Suppressor macrophage treated with lipopolysaccharide for 4 hours (primary cell): ENCODE measurements at places on chromosomes 11 and 22.

- DNase-seq = no peak
Observed at GRCh38 chr11:97637701-97638100, 1247.9 kb downstream of the JRKL start.

DNA sequence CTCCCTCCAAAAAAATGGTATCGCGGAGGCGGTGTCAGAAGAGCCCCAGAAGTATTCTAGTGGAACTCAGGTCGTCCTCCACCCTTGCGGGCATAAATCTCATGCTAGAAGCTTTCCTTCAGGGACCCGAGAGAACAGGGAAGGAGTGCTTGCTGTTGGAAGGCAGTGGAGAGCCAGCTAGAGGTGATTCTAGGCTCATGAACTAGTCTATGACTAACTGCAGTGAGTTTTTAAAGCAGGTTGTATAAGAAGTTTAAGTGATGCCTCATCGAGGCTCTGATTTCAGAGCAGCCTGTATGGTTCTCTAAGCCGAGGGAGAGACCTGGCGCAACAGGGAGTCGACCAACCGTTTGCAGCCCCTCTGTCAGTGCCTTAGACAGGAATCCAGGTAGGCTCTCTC, 85.7 kb downstream of the TBC1D22A start:
- DNase-seq = no peak

DNA sequence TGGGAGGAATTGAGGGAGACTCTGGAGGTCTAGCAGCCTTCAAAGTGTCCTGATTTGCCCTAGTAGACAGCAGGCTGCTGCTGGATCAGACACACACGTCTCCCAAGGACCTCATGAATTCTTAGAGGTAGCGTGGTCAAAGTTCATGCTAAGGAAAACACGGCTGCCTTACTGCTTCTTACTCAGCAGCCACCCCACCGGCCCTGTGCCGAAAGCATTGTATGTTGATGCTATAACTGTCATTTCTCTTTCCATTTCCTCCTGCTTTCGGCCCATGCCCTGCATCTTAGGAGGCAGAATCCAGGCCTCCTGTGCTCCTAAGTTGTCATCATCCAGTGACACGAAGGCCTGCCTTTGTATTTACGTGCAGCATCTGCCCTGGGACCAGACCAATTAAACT, 10.5 kb upstream of the CCND1 start:
- no peak for DNase-seq

DNA sequence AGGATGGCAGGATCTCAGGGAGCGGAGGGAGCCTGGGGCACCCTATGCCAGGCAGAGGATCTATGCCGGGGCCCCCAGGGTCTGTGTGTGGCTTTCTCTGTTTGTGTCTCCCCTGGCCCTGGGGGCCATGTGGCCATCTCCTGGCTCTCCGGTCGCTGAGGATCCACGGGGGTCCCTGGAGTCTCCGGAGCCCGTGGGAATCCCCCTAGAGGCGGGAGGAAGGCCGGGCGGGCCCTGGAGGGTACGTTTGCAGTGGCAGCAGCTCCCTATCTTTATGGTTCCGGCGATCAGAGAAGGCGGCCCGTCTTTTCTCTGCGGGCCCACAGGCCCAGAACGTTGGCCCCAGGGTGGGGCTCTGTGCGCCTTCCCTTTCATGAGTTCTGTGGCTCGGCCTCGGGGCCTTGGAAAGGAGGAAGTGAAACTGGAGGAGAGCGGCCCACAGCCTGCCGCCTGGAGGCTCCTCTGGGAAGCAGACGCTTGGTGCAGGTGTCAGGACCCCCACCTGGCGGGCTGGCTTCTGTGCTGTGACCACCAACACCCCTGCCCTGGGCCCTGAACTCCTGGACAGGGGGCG, 82.1 kb downstream of the KCNQ1 start:
- peak; percentile 93 for DNase-seq

- no peak for DNase-seq
Observed at GRCh38 chr11:61709572-61709971, 29.4 kb downstream of the DAGLA start.

GRCh38 chr11:13378316-13378715, 84.7 kb downstream of the BTBD10 start:
- DNase-seq = no peak

- no peak for DNase-seq
Observed at GRCh38 chr11:120326228-120326627, 1.1 kb downstream of the TLCD5 start.

- no peak for DNase-seq
Observed at GRCh38 chr11:104390651-104391050, 226.7 kb upstream of the PDGFD start.
